ENCODE measurements at places on chromosomes 6 and 20. TPM values are rescaled to one million over a fixed set of nuclear protein-coding genes. Genes with fewer than 3 reads are reported as not detected.
A peak's percentile ranks its signal among the peaks of the same experiment; 100 is the strongest.

DNA sequence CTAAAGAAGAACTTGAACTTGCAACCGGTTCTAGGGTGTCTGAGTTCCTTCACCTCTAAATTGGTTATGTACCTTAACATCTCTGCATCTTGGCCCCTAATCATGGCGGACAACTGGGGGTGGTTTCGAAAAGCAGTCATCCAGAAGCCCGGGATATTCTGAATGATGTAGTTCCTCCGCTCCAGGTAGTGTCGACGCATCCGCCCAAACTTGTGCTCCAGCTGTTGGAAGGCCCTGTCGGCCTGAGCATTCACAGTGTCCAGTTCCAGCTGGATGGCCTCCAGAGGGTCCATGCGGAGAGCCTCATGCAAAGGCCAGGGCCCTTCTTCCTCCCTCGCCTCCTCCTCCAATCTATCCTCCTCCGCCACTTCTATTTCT is 887 bp downstream of the TSPYL1 start:
- DNase-seq: peak; percentile 57

DNA sequence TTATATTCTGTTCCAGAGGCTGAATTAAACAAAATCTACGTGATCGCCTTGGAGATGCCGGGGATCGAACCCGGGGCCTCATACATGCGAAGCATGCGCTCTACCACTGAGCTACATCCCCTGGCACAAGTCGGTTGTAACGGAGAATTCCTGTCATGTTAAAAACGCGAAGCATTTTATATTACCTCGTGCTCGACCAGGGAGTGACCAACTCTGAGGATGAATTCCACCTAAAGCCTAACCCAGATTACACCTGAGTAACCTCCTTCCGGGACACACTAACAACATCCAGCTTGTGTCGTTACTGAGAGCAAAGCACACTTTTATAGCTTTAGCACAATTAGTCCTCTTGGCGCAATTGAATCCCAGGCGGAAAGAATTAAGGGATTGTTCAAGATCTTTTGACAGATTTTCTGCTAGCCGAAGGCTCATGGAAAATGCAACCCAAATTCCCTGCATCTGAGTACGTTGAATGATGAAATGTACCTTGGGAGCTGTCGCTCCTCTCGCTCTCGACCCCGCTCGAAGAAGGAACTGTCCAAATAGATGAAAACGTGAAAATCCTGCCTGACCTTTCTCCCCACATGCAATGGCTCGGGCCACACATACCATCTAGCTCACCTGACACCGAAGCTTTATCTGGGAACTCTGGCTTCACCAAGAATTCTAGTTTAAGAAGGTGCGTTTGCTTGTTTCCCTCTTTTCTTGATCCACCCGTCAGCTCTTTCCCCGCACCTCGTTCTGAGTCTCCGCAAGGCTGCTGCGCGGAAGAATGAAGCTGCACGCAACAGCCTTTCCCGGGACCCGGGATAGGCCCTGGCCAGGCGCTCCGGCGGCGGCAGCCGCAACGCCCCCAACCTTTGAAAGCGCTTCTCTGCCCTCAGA is 148.3 kb downstream of the GPX5 start:
- no peak for DNase-seq

DNA sequence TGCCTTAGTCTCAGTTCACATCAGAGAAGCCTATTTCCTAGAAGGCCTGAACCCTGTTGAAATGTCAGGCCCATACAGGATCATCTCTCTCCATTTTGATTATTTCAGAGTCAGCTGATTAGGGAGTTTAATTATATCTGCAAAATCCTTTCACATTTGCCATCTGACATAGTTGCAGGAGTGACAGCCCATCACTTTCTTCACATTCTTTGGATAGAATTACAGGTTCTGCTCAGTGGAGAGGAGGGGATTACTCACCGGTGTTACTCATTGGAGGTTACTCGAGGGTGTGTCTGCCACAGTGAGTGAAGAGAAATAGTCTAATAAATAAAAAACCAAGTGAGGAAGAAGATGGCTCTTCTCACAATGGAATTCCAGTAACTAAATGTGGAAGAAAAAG is 216.8 kb downstream of the TMEM242 start:
- no peak for DNase-seq

ZKSCAN8 gene
- 7.2 TPM for total RNA-seq

HLA-DQA1 gene
- 10.5 TPM for total RNA-seq

DNA sequence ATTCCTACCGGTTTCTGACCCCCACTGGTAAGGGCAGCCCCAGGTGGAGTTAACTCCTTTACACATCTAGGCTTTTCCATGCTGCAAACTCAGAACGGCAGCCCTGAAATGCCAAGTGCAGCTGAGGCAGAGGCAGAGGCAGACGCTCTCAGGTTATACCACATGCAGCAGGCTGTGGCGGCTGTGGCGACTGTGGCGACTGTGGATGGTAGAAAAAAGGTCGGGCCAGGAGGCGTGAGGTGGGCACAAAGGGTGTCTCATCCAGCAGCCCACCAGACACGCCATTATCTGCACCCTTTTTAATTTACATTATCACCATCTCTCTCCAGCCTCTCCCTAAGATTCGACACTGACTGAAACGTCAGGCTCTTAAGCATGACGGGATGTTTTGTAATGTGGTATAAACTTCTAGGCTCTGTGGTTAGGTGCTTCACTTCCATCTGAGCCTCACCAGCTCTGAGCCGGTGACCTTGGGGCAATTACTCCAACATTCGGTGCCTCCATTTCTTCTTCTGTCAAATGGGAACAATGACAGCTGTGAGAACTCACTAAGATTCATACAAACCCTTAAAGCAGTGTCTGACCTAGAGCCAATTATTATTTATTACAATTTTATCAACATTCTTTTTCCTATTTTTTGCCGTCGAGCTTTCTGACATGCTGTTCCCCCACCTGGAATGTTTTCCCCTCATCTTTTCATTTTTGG is 8.2 kb downstream of the KIZ start:
- no peak for DNase-seq

GRCh38 chr20:58461899-58462298 is 53.3 kb downstream of the APCDD1L start:
- DNase-seq: no peak

- no peak for DNase-seq
Observed at GRCh38 chr6:72579865-72580264, 42.0 kb upstream of the KCNQ5 start.

CLPSL1 gene
- not detected for total RNA-seq

DNA sequence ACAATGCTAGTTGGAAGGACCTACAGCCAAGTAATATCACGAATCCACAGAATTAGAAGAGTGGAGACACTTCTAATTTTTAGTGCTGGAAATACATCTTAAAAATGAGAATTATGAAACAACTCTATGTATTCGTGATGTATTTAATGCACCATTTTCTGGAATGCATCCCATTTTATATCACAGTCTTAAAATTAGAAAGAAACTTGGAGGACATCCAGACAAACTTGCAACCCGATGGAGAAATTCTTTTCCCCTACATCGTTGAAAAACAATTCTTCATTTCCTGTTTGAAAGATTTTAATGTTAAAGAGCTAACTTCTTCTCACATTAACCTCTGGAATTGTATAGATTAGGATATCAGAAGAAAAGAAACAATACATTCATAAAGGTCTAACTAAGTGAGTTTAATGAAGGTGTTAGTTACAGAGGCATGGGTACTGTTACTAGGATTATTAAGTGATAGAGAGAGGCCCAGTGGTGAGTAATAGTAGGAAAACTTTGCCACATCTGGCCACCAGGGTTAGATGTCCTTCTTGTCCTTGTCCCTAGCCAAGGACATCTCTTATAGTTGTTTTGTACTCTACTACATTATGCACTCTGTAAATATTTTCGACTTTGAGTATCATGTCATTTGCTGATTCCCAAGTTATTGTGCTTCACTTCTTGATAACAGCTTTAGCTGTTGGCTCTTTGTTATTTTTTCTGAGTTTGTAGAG is 502.4 kb upstream of the PTCHD4 start:
- no peak for DNase-seq
